Trophoblast cell (in vitro differentiated cells and primary cell): ENCODE measurements at places on chromosomes 6 and 20.

DNA sequence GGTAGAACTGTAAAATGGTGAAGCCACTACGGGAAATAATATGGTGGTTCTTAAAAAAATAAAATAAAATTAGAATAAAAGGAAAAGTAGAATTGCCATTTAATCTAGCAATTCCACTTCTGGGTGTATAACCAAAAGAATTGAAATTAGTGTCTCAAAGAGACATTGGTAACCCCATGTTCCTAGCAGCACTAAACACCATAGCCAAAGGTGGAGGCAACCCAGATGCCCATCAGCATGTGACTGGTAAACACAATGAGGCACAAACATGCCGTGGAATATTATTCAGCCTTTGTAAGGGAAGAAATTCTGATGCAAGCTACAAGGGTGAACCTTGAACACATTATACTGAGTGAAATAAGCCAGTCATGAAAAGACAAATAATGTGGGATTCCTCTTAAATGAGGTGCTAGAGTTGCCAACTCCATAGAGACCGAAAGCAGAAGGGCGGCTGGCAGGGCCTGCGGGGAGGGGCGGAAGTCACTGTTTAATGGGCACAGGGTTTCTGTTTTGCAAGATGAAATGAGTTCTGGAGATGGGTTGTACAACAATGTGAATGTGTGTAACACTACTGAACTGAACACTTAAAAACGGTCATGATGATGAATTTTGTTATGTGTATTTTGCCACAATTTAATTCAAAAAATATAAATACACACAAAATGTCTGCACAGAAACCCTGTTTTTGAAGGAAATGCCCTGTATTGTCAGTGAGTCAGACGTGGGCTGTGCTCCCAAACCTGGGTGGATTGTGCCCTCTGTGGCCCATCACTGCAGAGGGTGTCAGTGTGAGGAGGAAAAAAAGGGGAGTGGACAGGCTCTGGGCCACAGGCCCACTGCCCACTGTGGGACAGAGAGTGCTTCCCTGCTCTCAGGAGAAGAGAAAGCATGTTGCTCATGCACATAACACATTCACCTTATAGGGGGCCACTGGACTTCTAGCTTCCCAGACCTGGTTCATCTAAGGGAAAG lies 49.6 kb upstream of the CD93 start:
- no peak for DNase-seq

- DNase-seq, result peak; percentile 60
Measured at GRCh38 chr6:51753635-51754034, 333.8 kb downstream of the PKHD1 start.

GRCh38 chr6:122997541-122998150 lies 1.6 kb downstream of the CLVS2 start:
- DNase-seq, result no peak

DNA sequence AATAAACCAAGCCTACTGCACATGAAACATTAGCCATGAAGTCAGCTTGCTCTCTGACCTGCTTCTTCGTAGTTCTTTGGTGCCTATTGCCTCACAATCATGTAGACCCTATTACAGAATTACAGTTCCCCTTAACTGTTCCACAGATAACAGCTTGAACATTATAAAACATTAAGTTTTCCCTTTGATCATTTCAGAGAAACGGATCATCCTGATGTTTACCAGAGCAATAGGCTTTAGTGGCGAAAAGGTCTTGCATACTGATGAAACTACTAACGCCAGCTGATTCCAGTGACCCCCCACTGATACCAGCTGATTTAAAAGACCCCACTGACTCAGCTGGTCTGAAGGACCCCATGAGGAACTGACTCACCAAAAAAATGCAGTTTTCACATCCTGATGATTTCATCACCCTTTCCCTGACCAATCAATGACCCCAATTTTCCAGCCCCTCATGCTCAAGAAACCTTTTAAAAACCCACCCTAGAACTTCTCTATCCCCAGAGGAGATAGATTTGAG lies 39.4 kb upstream of the MLIP start:
- DNase-seq, result no peak

- no peak for DNase-seq
Measured at GRCh38 chr6:162463576-162463975, 264.0 kb downstream of the PRKN start.

GRCh38 chr20:57194154-57194553 lies 72.3 kb downstream of the BMP7 start:
- DNase-seq, result peak; percentile 34
